CD4-positive, CD25-positive, alpha-beta regulatory T cell (primary cell): ENCODE measurements at places on chromosomes 5 and 9. TPM values are rescaled to one million over a fixed set of nuclear protein-coding genes. Genes with fewer than 3 reads are reported as not detected.

DNA sequence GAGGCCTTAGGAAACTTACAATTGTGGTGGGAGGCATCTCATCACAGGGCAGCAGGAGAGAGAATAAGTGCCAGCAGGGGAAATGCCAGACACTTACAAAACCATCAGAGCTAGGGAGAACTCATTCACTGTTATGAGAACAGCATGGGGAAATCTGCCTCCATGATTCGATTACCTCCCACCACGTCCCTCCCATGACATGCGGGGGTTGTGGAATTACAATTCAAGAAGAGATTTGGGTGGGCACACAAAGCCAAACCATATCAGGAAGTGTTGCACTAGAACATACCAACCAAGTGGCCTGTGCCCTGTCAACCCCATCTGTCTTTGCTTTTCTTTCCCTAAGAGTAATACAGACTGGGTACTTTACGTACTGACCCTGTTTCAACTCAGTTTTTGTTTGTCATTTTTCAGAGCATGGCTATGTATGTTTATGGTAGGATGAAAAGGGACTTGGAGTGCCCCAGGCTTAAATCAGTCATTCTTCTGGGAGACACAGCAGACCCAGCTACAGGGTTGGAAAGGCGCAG is 58.3 kb upstream of the TGFBR1 start:
- no peak overlapping the region for H3K4me3 ChIP-seq
- DNase-seq: no peak
- no peaks in the 10 kb centered on the region for H3K4me1 ChIP-seq
- no peaks in the 10 kb centered on the region for H3K27me3 ChIP-seq
- H3K27ac ChIP-seq: no peak overlapping the region
- no peaks in the 10 kb centered on the region for H3K36me3 ChIP-seq

The HTR1A gene
- polyA plus RNA-seq: not detected

The GHR gene
- not detected for polyA plus RNA-seq

- peaks cover 27% of the 10 kb centered on the region for H3K4me1 ChIP-seq
- H3K4me3 ChIP-seq: no peak overlapping the region
- H3K27me3 ChIP-seq: no peaks in the 10 kb centered on the region
- H3K27ac ChIP-seq: no peak overlapping the region
Observed at GRCh38 chr9:131645078-131645776, 94.6 kb downstream of the RAPGEF1 start.

GRCh38 chr5:58493141-58493540 is 1.9 kb downstream of the GAPT start:
- no peaks in the 10 kb centered on the region for H3K4me1 ChIP-seq
- no peak for DNase-seq
- H3K27ac ChIP-seq: no peak overlapping the region
- H3K27me3 ChIP-seq: peaks cover 8% of the 10 kb centered on the region
- no peaks in the 10 kb centered on the region for H3K36me3 ChIP-seq

DNA sequence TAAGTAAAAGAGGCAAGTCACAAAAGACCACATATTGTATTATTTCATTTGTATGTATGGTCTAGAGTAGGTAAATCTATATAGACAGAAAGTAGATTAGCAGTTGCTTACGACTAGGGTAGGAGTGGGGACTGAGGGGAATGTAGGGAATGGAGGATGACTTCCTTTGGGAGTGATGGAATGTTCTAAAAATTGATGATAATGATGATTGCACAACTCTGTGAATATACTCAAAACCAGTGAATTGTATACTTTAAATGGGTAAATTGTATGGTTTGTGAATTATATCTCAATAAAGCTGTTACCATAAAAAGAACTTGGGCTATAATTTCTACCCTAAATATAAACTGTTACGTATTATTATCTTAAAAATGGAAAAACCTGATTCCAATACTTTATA is 35.0 kb downstream of the ADAMTS6 start:
- DNase-seq: no peak
- H3K4me1 ChIP-seq: no peaks in the 10 kb centered on the region
- no peak overlapping the region for H3K4me3 ChIP-seq
- no peak overlapping the region for H3K27ac ChIP-seq
- no peaks in the 10 kb centered on the region for H3K36me3 ChIP-seq

The RLN1 gene
- 2.6 TPM for polyA plus RNA-seq

- H3K4me3 ChIP-seq: no peak overlapping the region
- no peak for DNase-seq
- H3K27me3 ChIP-seq: no peaks in the 10 kb centered on the region
- no peaks in the 10 kb centered on the region for H3K4me1 ChIP-seq
Observed at GRCh38 chr9:14258156-14258555, 55.8 kb downstream of the NFIB start.

DNA sequence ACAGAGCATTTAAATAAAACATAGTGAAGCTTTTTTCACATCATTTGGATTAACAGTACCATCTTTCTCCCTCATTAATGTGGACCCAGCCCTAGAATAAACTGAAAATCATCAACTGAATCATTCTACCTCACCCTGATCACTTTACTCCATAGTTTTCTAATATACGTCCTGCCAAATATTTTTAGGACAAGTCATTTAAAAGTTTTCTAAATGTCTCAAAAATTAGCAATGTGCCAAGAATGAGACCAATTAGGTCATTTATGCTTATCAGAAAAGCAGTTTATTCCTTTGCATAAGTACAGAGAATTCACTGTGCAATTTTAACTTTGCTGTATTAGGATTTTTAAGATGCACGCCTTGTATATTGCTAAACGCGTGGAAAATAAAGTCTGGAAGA is 284.4 kb downstream of the PIK3R1 start:
- peaks cover 3% of the 10 kb centered on the region for H3K27me3 ChIP-seq
- no peak overlapping the region for H3K27ac ChIP-seq
- no peaks in the 10 kb centered on the region for H3K36me3 ChIP-seq

DNA sequence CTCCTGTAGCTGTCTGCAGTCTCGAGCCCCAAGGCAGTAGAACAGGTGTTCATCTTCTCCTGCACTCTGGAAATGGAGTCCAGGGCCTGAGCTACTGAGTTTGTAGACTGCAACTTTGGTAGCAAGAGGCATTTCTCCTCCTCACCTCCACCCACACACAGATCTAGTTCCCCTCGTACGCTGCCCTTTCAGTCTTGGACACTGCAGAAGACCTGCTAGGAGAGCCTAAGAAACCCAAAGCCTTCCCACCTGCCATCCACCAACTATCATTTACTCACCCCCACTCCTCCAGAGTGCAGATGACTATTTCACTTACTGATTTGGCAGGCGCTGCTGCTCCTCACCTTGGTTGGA is 59.0 kb downstream of the KCNIP1 start:
- DNase-seq: no peak
- H3K36me3 ChIP-seq: no peaks in the 10 kb centered on the region
- H3K27ac ChIP-seq: no peak overlapping the region
- H3K27me3 ChIP-seq: peaks cover 2% of the 10 kb centered on the region

- no peaks in the 10 kb centered on the region for H3K4me1 ChIP-seq
- peaks cover 25% of the 10 kb centered on the region for H3K27me3 ChIP-seq
- H3K27ac ChIP-seq: no peak overlapping the region
- H3K36me3 ChIP-seq: no peaks in the 10 kb centered on the region
Observed at GRCh38 chr5:115317320-115317719, 20.9 kb upstream of the CCDC112 start.

The ZNF169 gene
- 2.7 TPM for polyA plus RNA-seq

DNA sequence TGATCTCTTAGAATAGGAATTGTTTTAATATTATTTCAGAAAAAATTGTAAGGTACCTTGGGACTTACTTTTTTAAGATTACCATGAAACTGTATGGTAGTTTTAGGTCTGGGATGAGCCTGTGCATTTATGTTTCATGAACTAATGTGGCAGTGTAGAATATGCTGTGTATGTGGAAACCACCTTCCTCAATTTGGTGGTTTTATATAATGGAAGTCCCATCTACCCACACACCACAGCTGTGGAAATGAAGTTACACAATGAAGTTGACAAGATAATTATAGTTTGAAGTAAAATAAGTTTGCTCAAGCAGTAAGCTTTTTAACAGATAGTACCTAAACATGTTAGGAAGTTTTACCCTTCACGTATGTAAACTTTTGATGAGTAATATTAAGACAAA is 24.4 kb downstream of the WDR36 start:
- no peak overlapping the region for H3K4me3 ChIP-seq
- no peaks in the 10 kb centered on the region for H3K27me3 ChIP-seq
- no peaks in the 10 kb centered on the region for H3K4me1 ChIP-seq
- peaks cover 67% of the 10 kb centered on the region for H3K36me3 ChIP-seq

DNA sequence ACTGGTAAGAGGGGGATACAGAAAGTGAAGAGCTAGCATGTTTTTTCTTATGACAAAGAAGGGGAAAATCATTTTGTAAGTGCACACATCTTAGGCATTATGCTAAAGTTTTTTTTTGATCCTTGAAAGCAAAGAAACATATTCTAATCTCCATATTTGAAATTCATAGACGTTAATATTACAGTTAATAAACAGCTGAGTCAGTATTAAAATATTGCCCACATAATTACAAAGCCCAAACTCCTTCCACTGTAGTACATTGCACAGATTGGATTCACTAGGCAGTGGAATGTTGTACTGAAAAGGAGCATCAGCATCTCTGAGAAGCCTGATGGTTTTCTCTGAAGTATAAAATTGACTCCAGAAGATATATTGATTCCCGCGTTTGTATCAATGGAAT is 122.6 kb downstream of the ISOC1 start:
- H3K4me1 ChIP-seq: no peaks in the 10 kb centered on the region
- H3K36me3 ChIP-seq: no peaks in the 10 kb centered on the region
- no peaks in the 10 kb centered on the region for H3K27me3 ChIP-seq
- H3K4me3 ChIP-seq: no peak overlapping the region
- H3K27ac ChIP-seq: no peak overlapping the region

The TSLP gene
- not detected for polyA plus RNA-seq

- no peak for DNase-seq
- H3K27me3 ChIP-seq: no peaks in the 10 kb centered on the region
- no peak overlapping the region for H3K27ac ChIP-seq
- no peaks in the 10 kb centered on the region for H3K4me1 ChIP-seq
- no peak overlapping the region for H3K4me3 ChIP-seq
- peaks cover 2% of the 10 kb centered on the region for H3K36me3 ChIP-seq
Observed at GRCh38 chr9:105333811-105334210, 89.4 kb downstream of the SLC44A1 start.

The LCN2 gene
- polyA plus RNA-seq: not detected

The OTP gene
- polyA plus RNA-seq: not detected

The NKD2 gene
- not detected for polyA plus RNA-seq

The CAPSL gene
- not detected for polyA plus RNA-seq

- no peak overlapping the region for H3K27ac ChIP-seq
- no peak for DNase-seq
- no peak overlapping the region for H3K4me3 ChIP-seq
- H3K4me1 ChIP-seq: no peaks in the 10 kb centered on the region
Observed at GRCh38 chr9:4886698-4887097, 94.0 kb downstream of the RCL1 start.

DNA sequence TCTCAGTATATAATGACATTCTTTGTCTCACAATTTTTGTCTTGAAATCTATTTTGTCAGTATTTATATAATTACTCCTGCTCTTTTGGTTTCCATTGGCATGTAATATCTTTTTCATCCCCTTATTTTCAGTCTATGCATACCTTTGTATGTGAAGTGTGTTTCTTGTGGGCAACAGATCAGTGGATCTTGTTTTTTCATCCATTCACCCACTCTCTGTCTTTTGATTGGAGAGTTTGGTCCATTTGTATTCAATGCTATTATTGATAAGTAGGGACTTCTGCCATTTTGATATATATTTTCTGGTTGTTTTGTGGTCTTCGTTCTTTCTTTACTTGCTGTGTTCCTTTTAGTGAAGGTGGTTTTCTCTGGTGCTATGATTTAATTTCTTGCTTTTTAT is 10.9 kb downstream of the RIC1 start:
- peaks cover under 1% of the 10 kb centered on the region for H3K4me1 ChIP-seq
- H3K4me3 ChIP-seq: no peak overlapping the region
- H3K36me3 ChIP-seq: peaks cover 2% of the 10 kb centered on the region
- no peak overlapping the region for H3K27ac ChIP-seq
- no peak for DNase-seq

The RFESD gene
- polyA plus RNA-seq: 10.2 TPM

GRCh38 chr5:132480893-132481595 is 9.5 kb downstream of the IRF1 start:
- peak; percentile 1 for DNase-seq
- H3K4me3 ChIP-seq: no peak overlapping the region
- peaks cover 43% of the 10 kb centered on the region for H3K36me3 ChIP-seq
- H3K27ac ChIP-seq: peak overlapping the region; percentile 56
- H3K27me3 ChIP-seq: no peaks in the 10 kb centered on the region
- peaks cover 68% of the 10 kb centered on the region for H3K4me1 ChIP-seq

The MARVELD2 gene
- polyA plus RNA-seq: 1.4 TPM

- H3K4me3 ChIP-seq: no peak overlapping the region
- no peaks in the 10 kb centered on the region for H3K27me3 ChIP-seq
- no peak overlapping the region for H3K27ac ChIP-seq
- no peak for DNase-seq
- no peaks in the 10 kb centered on the region for H3K36me3 ChIP-seq
- no peaks in the 10 kb centered on the region for H3K4me1 ChIP-seq
Observed at GRCh38 chr5:167777746-167778145, 513.7 kb upstream of the WWC1 start.

- H3K4me3 ChIP-seq: no peak overlapping the region
- H3K27ac ChIP-seq: no peak overlapping the region
- H3K4me1 ChIP-seq: no peaks in the 10 kb centered on the region
- no peaks in the 10 kb centered on the region for H3K27me3 ChIP-seq
Observed at GRCh38 chr9:72271613-72272478, 93.2 kb downstream of the ZFAND5 start.

DNA sequence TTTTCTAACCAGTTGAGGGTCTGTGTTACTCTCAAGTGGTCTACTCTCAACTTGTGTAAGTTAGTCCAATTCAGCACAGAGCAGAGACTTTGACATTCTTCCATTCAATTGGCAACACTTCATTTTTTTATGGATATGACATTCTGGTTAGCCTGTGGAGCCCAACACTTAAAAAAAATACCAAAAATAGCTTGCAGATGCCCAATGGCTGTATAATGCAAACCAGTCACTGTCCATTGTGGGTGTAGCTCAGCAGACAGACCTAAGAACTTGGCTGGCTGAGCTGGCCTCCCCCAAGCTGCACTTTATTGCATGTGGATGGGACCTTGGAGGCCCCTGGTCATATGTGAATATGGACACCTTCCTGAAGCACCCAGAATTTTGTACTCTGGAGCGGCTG is 103.2 kb downstream of the DPYSL3 start:
- no peak overlapping the region for H3K4me3 ChIP-seq
- no peaks in the 10 kb centered on the region for H3K27me3 ChIP-seq
- no peaks in the 10 kb centered on the region for H3K36me3 ChIP-seq
- no peak for DNase-seq
- H3K27ac ChIP-seq: no peak overlapping the region

DNA sequence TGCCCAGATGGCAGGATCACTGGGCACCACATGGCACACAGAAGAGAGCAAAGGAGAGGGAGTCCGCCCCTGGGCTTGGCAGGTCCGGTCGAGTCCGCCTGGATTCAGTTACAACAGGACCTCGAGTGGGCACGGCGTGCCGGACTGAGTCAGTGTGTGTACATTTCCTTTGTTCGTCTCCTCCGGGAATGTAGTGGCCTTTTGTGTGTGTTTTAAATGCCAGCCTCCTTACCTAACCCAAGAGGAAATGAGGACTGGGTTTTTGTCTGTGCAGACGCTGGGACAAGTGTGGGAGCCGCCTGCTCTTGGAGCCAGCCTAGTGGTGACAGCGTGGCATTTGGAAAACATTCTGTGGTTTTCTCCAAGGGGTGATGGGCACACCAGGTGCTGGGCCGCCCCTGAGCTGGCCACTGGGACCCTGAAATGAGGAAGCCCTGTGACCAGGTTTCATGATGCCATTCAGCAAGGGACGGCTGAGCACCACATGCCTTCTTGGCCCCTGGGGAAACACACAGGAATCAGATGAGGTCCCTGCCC is 9.6 kb downstream of the NEK6 start:
- H3K4me1 ChIP-seq: no peaks in the 10 kb centered on the region
- H3K4me3 ChIP-seq: no peak overlapping the region
- no peaks in the 10 kb centered on the region for H3K36me3 ChIP-seq
- no peaks in the 10 kb centered on the region for H3K27me3 ChIP-seq
- no peak overlapping the region for H3K27ac ChIP-seq
